ENCODE measurements at places on chromosomes 6 and 20. TPM values are rescaled to one million over a fixed set of nuclear protein-coding genes. Genes with fewer than 3 reads are reported as not detected.
A peak's percentile ranks its signal among the peaks of the same experiment; 100 is the strongest.

DNA sequence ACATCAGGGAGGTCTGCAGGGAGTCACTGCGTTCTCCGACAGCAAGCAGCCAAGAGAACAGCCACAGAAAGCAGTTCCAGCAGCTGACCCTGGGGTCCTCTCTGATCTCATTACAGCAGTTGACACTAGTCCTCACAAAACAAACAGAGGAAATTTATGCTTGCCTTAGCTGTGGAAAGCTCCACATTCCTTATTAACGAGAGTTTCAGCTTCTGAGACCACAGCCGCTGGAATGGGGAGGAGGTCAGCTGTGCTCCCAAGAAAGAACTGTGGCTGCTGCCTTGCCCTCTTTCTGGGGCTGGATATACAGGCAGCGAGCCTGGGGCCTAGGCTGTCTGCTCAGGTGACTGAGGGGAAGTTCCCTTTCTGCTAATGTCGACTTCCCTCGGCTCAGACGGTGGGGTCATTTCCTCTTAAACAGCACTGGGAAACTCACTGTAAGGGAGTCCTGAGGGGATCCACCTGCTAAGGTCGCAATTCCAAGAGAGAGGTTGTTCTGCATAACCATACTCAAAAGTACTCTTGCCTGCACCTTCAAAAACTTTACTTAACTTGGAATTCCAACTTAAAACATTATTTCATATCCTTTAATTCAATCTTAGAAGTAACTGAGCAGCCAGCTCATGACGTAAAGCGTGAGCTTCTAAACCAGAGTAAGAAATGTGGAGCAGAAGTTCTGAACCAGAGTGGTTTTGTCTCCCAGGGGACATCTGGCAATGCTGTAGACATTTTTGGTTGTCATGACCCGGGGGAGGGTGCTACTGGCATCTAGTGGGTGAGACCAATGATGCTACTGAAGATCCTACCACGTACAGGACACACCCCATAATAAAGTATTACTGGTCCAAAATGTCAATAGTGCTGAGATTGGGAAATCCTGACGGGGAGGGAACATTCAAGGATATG is 80.3 kb downstream of the BACH2 start:
- peak; percentile 89 for DNase-seq

- no peak for DNase-seq
Measured at GRCh38 chr20:39378776-39379175, 416.6 kb downstream of the DHX35 start.

DNA sequence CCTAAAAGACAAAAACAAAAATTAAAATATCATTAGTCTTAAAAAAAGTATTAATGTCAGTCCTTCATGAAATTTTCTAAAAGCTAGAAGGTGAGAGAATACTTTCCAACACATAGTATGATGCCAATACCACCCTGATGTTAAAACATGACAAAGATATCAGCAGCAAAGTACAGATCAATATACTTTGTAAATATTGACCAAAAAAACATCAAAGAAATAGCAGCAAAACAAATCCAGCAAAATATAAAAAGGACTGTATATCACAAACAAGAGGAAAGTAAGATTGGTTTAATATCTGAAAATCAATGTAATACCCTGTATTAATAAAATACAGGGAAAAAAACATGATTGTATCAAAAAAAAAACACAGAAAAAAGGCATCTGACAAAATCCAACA is 51.4 kb downstream of the TASP1 start:
- DNase-seq, result no peak

APCDD1L gene
- not detected for total RNA-seq

GRCh38 chr20:40705413-40705812 is 16.4 kb upstream of the MAFB start:
- DNase-seq, result no peak

GRCh38 chr6:155100087-155100486 is 105.0 kb downstream of the TIAM2 start:
- DNase-seq, result no peak
